ENCODE measurements at places on chromosomes 1 and 21.

- no peak for DNase-seq
Observed at GRCh38 chr1:30037251-30038118, 685.9 kb downstream of the MATN1 start.

- DNase-seq: no peak
Observed at GRCh38 chr1:58999676-59000075, 215.8 kb upstream of the JUN start.

DNA sequence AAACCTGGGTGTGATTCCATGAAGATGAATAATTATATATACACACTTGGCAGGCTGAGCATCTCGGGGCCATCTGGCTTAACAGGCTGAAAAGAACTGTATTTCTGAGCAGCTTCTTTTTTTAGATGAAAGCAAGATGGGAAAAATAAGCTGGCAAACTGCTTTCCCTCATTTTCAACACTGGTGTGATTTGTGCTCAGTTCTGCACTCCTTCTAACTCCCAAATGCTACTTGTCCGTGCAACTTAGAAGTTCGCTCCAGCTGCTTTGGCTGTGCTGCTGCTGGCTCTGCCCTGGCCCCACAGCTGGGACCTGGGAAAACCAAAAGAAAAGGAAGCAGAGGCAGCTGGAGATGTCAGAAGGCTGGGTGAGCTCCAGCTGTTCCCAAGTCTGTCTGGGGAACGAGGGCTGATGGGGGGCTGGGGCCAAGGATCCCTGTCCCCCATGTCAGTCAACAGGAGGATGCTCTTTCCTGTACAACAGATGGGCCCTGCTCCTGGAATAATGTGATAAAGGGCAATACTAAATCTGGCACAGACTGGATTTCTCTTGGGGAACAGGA is 44.9 kb downstream of the PAFAH2 start:
- no peak for DNase-seq

GRCh38 chr21:14241297-14241696 is 25.3 kb downstream of the RBM11 start:
- no peak for DNase-seq

GRCh38 chr1:18282851-18283600 is 175.4 kb downstream of the IGSF21 start:
- no peak for DNase-seq

- DNase-seq: no peak
Observed at GRCh38 chr1:2416403-2416802, 4.0 kb upstream of the PEX10 start.

- no peak for DNase-seq
Observed at GRCh38 chr1:13228343-13228781, 2.4 kb upstream of the PRAMEF18 start.

- DNase-seq: no peak
Observed at GRCh38 chr1:25560001-25560400, 16.6 kb downstream of the LDLRAP1 start.
